ENCODE measurements at places on chromosomes 11 and 22.

- DNase-seq, result no peak
Measured at GRCh38 chr11:20097319-20098221, 62.7 kb downstream of the DBX1 start.

- DNase-seq, result no peak
Measured at GRCh38 chr11:61507962-61508861, at the start of gene LRRC10B. TSS of gene LRRC10B (plus strand) at chr11:61508749. CDS start at chr11:61508999, 250 bp downstream.

DNA sequence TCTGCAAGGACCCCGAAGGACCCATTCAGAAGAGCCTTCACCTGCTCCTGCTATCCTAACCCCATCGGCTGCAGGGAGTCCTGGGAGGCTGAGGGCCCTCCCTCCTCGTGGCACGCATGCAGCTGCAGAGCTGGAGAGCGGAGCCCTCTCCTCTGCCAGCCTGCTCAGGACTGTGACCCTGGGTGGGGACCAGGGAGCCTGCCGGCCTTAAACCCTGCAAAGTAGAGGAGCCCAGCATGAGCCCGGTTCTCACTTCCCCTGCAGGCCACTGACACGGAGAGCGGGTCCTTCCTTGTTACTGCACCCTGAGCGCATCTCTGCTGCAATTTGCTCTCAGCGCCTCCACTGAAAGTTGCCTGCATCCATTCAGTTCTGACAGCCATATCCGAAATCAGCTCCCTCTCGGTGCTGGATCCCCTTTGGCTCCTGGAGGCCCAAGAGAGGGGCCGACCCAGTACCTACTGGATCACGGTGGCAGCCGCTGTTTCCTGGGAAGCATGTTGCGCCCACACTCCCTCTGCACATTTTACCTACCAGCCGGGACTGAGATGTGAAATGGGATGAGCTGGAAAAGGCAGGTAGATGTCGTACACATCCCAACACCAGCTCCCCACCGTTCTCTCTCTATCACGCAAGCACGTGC lies 312.1 kb downstream of the NTM start:
- DNase-seq, result no peak

- no peak for DNase-seq
Measured at GRCh38 chr22:43217285-43218030, 30.5 kb upstream of the TTLL12 start.

- no peak for DNase-seq
Measured at GRCh38 chr11:117384045-117384444, 56.4 kb downstream of the CEP164 start.

DNA sequence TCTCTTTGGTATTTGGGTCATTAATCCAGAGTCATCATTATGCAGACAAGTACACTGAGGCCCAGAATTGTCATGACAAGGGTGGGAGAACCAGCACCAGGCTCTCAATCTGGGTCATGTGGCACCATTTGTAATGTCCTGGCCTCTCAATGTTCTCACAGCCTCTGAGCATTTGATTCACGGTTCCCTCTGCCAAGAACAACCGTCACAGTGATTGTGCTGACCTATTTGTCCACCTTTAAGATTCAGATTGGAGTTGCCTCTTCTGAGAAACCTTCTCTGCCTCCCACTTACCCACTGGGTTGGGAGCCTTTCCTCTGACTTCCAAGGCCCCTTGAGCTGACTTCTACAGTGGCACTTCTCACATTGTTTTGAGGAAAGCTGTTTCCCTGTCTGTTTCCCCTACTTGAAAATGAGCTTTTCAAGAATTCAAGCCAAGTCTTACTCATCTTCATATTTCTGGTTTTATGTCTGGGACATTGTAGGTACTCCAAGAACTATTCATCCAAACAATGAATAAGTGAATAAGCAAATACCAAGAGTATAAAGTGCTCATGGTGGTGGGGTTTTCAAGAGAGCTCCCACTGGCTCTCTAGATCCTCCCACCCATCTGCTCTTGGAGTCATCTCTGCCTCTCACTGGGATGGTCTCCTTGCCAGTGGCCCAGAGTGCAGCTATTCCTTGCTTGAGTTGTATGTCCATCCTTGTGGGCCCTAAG lies 126.4 kb upstream of the E2F8 start:
- DNase-seq, result no peak

- peak; percentile 79 for DNase-seq
Measured at GRCh38 chr22:24952837-24953383, 394 bp downstream of the KIAA1671 start.

DNA sequence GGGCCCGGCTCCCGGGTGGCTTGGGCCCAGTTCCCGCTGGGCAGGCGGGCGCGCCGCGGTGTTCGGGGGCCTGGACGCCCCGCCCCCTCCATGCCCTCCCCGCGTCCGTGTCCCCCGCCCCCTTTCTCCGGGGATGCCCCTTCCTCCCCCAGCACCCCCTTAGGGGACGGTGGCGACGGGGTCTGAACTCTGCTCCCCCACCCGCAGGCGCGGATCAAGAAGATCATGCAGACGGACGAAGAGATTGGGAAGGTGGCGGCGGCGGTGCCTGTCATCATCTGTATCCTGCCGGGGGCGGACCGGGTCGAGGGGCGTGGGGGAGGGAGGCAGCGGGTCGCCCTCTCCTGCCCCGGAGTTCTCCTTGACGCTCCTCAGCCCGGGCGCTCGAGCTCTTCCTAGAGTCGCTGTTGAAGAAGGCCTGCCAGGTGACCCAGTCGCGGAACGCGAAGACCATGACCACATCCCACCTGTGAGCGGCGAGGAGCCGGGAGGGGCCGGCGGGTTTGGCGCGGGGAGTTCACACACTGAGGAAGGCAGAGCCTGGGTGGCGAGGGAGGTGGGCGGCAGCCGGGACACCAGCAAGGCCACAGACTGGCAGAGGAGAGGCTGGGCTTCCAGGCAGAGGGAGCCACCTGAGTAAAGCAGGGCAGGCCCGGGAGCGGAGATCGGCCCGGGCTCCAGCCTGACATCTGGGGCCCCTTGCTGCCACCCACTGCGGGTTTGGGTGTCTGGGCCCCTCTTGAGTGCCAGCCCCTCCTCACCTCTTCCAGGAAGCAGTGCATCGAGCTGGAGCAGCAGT lies 546 bp downstream of the DRAP1 start:
- DNase-seq, result no peak

DNA sequence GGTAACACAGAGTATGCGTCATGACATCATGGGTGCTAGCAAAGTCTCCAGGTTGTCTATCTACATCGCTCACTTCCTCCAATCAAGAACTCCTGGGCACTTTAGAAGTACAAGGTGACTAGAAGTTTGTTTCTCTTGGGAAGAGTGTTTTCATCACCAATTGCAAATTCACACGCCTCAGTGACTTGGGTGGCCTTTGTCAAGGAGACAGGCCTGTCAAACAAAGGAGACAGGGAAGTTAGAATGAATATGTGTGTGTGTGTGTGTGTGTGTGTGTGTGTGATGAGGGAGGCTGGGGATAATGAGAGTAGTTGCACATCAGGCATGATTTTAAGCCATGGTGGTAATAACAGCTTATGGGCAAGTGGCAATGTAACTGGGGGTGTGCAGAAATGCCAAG lies 953.2 kb downstream of the OPCML start:
- DNase-seq, result no peak

DNA sequence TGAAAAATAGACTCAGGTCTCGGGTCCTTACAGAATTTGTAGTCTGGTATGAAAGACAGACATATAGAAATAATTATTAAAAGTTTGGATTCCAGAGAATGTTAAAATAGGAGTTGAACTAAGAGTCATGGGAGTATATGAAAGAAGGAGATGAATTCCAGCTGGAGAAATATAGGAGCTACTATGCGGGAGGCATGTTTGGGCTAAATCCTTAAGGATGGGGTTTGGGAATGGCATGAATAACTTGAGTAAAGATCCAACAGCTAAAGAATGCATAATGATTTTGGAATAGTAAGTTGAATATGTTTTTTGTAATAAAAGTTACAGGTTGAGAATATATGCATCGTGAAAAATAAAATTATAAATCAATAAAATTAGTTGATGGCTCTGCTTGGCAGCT lies 129.4 kb upstream of the SLC5A12 start:
- no peak for DNase-seq

- no peak for DNase-seq
Measured at GRCh38 chr22:46251266-46251665, 1.2 kb upstream of the CDPF1 start.

DNA sequence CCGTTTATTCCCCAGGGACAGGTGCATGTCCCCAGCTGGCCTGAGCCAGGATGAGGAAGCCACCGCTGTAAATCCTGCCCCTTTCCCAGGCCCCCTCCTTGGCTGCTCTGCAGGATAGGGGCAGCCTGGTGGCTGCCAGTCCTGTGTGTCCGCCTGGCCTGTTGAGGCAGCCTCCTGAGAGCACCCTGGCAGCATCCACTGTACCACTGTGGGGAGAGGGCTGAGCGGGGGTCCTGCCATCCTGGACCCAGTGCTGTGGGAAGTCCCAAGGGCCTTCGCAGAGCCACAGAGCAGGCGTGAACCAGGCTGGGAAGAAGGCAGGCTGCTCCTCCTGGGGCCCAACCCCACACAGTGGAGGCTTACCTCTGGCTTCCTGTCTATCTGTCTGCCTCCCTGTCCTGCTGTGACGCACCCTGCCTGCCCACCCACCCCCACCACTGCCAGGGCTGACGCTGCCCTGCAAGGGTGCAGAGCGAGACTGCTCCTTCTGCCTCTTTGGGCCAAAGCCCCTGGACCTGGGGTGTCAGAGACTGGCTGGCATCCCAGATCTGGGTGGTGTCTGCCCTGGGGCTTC lies 8.4 kb downstream of the KCTD17 start:
- DNase-seq, result no peak

- no peak for DNase-seq
Measured at GRCh38 chr11:65829459-65829858, 4.3 kb upstream of the SNX32 start.

GRCh38 chr11:30422447-30423278 lies 99.8 kb downstream of the ARL14EP start:
- no peak for DNase-seq

- DNase-seq, result no peak
Measured at GRCh38 chr11:110366291-110366690, 63.5 kb upstream of the FDX1 start.

DNA sequence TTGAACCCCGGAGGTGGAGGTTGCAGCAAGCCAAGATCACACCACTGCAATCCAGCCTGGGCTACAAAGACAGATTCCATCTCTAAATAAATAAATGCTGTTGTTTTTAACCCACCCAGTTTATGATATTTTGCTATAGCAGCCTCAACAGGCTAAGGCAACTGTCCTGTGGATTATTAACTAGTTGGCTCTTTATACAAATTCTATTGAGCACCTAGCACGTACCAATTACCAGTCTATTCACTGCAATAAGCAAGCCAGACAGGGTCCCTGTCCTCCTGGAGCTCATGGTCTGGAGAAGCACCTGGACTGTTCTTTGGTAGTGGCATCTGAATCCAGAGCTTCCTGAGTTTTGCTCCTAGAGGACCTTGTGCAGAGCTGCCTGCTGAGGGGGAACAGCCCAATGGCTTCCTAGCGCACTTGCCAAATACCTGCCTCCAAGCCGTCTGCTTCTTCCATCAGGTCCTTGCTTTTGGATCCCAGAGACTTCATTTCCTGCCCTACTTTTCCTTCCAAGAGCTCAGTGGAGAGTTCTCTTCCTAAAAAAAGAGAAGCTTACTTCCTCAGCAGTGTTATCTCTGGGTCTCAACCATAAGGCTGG lies 49.9 kb upstream of the MICAL2 start:
- DNase-seq, result no peak

DNA sequence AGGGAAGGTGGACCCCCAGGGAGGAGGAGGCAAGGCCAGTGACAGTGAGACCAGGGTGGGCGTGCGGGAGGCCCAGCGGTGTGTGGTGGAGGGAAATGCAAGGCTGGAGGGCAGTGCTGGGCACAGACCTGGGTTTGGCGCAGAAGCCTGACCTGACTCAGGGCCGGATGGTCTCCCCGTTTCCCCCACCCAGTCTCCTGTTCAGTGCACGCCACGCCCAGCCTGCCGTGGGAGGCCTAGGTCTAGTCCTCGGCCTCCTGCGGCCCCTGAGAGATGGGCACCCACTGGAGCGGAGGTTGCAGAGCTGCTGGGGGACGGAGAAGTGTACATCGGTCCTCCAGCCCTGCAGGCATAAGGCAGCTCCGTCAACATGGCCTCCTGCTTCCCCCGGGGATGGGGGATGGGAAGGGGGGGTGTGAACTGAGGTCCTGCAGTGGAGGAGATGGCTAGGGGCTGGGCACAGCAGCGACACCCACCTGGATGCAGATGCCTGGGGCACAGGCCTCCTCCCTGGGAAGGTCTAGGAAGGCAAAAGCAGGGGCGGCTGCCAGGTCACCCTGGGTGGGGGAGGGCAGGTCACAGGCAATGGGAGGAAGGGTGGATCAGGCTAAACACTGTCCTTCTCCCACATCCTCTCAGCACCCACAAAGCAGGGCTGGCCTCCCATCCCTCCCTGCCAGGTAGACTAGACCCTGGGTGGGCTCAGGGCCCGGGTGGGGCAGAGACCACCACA lies 15.9 kb downstream of the IL17REL start:
- DNase-seq, result no peak

- no peak for DNase-seq
Measured at GRCh38 chr22:49049691-49050090, 778.0 kb downstream of the BRD1 start.

DNA sequence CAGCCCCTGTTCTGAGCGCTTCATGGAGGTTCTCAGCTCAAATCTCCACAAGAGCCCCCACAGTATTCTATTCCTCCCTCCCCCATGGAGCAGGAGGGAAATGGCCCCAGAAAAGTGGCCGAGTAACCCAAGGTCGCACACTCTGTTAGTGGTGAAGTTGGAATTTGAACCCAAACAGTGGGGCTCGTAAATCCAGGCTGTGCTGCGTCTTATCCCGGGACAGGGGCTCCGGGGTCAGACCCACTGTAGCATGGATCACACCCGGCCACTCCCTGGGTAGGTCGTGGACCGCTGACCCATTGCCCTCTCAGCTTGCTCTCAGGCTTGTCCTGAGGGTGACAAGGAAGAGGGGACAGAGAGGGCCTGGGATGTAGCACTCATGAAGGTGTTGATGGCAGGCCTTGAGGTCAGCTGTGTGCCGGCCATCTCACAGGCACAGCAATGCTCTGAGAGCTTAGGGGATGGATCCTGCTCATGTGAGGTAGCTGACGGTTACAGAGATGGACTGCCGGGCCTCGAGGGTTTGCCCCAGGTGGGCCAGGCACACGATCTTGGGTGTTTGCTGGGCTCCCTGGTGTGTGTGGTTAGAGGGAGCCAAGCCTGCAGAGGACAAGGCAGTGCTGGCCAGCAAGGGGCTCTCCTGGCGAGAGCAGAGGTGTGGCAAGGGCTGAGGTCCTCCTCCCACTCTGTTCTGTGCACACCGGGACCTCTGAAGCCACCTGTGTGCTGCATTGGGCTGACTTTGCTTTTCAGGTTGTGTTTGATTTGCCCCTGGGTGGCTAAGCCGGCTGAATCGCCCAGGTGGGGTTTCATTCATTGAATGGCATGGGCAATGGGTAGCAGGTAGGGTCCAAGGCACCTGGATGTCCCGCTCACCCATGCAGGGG lies 2.3 kb upstream of the FGF19 start:
- DNase-seq, result no peak
